Renal cortical epithelial cell (primary cell): ENCODE measurements at places on chromosomes 1 and 21. TPM values are rescaled to one million over a fixed set of nuclear protein-coding genes. Genes with fewer than 3 reads are reported as not detected.

Gene CRP
- total RNA-seq, result not detected in 2 replicates

Gene CYP4A22
- not detected in 2 replicates for total RNA-seq

Gene TDRD10
- total RNA-seq, result 0.10 TPM in 1 of 2 replicates, not detected in the other

Gene CCDC181
- total RNA-seq, result 3.8 and 6.0 TPM in 2 replicates

Gene CHI3L2
- total RNA-seq, result 1.6 and 3.0 TPM in 2 replicates

Gene ADAMTS4
- total RNA-seq, result under 0.01 and 0.35 TPM in 2 replicates

Gene RPTN
- total RNA-seq, result 0.10 TPM in 1 of 2 replicates, not detected in the other

Gene SYT2
- total RNA-seq, result 0.05 TPM in 1 of 2 replicates, not detected in the other

Gene COL16A1
- 14.5 and 14.8 TPM in 2 replicates for total RNA-seq

Gene HIVEP3
- 3.3 and 3.6 TPM in 2 replicates for total RNA-seq

Gene DNAJC8
- total RNA-seq, result 70.0 and 71.1 TPM in 2 replicates

GRCh38 chr1:170734412-170735175, 70.7 kb downstream of the PRRX1 start:
- DNase-seq, result no peak

GRCh38 chr1:51534447-51534846, 15.4 kb upstream of the EPS15 start:
- DNase-seq, result no peak

- peak; percentile 62 for DNase-seq
Observed at GRCh38 chr1:59292562-59292961, 4.3 kb upstream of the FGGY start.

- no peak for DNase-seq
Observed at GRCh38 chr1:94142583-94142982, 21.6 kb upstream of the ABCA4 start.

DNA sequence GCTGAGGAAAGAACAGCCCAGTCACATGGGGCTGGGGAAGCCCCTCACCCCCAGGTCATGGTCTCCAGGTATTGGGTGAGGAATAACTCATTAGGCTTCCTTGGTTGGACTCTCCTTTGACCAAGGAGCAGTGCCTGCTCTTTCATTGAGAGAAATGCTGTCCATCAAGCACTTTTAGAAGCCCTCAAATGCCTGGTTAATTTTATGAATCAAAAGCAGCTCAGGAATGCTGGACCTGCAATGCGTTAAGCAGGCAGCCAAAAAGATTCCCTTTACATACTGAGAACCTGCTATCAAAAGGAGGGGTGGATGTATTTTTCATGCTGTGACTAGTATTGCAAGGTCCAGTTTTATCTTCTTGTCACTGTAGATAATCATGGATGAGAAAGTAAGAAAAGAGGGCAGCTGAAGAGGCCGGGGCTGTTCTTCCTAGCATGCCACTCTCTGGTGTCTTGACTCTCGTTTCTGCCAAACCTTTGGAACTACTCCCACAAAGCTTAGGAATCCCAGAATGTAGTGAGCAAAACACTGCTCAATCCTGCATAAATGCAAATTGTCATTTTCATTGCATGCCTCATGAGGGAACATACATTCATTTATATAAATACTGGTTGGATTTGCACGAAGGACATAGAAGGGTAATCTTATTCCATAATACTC, 2.1 kb upstream of the CD58 start:
- no peak for DNase-seq

- DNase-seq, result peak; percentile 99
Observed at GRCh38 chr1:244163861-244164510, 112.9 kb downstream of the ZBTB18 start.

- no peak for DNase-seq
Observed at GRCh38 chr1:205636732-205637131, 4.9 kb upstream of the ELK4 start.

DNA sequence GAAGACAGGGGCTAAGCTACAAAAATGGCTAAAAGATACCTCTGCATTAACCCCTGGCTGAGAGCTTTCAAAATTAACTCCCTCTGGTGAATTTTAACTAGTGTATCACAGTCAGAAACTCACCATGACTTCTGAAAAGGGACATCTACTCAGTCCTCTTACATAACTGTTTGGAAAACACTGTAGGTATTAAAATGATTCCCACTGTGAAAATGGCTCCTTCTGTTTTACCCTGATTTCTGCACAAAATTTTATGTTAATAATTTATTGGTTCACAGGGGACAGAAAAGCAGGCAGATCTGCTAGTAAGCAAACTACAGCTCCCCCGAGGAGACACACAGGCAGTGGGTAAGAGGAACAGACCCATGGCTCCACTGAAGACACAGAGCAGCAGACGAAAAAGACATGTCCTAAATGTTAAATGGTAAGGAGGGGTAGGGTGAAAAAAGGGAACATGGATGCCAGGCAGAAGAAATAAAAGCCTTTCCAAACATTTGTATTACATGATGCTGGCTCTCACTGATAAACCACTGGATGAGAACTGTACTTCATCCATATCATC, 111.7 kb downstream of the SLC45A1 start:
- DNase-seq, result no peak

GRCh38 chr21:35578831-35579471, 481.4 kb downstream of the SETD4 start:
- peak; percentile 62 for DNase-seq

DNA sequence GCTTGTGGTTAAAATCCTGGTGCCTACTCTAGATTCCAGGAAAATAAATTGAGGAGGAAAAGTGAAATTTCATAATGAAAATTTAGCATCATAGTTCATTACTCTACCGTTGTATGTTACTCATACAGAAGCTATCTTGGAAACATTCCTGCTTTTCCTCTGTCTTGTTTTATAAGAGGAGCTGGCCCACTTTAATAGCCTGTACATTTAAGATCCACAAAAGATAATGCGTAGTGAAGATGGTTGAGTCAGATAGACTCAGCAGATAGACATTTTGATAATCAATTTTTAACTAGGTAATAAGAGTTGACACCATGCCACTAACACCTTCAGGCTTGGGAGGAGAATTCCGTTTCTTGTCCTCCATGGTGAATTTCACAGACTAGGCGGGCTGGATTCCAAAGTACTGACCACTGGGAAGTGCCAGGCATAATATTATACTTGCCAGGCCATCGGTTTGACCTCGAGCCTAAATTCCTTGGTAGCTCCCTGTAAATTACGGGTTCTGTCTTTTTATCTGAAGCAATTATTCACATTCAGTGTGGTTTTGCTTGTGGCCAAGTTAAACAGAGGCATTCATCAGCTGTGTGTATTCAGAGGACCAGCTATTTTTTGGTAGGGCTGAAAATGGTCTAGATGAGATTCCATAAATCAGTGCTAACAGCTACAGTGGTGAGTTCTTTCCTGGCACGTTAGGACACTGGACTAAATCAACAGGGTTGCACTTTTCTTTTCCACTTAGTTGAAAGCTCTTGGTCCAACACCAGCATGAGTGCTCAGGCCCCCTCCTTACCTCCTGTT, 111.9 kb upstream of the KAZN start:
- peak; percentile 88 for DNase-seq

- DNase-seq, result peak; percentile 95
Observed at GRCh38 chr1:225817611-225818061, 7.7 kb downstream of the EPHX1 start.

- DNase-seq, result peak; percentile 33
Observed at GRCh38 chr1:231386466-231386865, 35.6 kb downstream of the EGLN1 start.

GRCh38 chr1:239426821-239427475, 40.6 kb downstream of the CHRM3 start:
- no peak for DNase-seq

- no peak for DNase-seq
Observed at GRCh38 chr1:165187031-165188009, 169.2 kb downstream of the LMX1A start.

GRCh38 chr1:43534256-43534655, 3.6 kb downstream of the PTPRF start:
- DNase-seq, result no peak

DNA sequence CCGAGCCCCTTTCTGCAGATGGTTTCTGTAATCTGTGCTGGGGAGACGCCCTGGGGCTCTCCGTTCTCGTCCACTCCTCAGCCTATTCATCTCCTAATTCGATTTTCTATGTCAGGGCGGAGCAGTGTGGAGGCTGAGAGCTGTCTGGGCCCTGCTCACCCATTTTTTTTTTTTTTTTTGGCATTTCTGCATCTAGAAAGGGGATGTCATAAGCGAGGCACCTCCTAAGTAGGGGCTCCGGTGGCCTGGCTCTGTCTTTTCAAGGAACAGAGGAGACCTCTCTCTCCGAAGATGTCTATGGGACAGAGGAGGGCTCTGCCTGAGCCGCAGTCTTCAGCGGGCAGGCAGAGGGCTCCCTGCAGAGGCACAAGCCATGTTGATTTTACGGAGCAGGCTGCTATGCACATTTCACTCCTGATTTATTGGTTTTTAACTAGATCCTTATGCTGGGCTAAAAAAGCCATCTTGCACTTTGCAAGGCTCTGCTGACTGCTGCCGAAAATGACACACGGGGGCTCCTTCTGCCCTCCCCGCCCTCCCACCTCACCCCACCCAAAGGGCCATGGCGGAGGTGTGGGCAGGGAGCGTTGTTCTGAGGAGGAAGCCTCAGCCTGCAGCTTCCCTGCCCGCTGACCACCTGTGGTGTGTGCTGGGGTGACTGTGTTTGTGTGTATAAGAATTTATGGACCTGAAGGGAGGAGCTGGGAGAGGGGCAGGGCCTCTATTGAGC, 71.0 kb downstream of the FOXD2 start:
- DNase-seq, result no peak

DNA sequence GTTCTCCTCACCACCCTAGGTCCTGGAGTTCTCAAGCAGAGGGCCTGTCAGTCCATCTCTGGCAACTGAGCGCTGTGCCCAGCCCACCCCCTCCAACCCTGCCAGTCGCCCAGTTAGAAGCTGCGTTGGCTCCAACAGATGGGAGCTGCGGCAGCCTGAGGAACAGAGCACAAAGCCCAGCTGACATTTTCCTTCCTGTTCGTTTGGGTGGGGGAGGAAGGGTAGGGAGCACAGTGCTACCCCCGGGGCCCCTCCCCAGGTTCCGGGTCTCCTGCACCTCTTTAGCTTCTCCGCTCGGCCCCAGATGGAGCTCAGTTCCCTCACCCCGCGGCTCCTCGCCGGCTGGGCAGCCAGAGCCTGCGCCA, 1.4 kb downstream of the LRRN2 start:
- DNase-seq, result no peak

GRCh38 chr1:82464362-82465001, 663.7 kb downstream of the ADGRL2 start:
- peak; percentile 59 for DNase-seq

DNA sequence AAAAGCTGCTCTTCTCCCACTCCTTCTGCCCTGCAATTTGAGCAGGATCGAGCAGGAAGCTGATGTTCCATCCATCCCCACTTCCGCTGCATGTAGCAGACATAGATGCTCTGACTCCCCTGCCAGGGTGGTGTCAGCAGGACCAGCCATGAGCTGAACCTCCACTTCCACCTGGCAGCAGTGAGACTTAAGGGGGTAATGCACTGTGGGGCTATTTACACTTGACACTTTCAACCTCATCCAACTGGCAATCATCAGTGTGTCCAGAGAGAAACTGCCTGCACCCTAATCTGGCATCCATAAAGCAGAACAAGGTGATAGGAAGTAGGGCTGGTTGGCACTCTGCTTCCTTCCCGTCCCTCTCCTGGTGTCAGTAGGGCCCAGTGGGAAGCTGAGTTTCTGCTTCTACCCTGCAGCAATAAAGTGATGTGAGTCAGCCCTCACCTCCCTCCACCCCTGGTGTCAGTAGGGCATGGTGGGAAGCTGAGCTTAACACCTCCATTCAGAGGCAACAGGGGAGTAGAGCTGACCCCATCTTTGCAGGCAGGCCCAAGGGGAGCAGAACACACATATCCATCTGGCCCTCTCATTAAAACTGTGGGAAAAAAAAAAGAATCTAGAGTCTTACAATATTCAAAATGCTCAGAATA, 272.3 kb downstream of the PTPRU start:
- no peak for DNase-seq

- DNase-seq, result no peak
Observed at GRCh38 chr1:77925956-77926355, 37.5 kb downstream of the NEXN start.

DNA sequence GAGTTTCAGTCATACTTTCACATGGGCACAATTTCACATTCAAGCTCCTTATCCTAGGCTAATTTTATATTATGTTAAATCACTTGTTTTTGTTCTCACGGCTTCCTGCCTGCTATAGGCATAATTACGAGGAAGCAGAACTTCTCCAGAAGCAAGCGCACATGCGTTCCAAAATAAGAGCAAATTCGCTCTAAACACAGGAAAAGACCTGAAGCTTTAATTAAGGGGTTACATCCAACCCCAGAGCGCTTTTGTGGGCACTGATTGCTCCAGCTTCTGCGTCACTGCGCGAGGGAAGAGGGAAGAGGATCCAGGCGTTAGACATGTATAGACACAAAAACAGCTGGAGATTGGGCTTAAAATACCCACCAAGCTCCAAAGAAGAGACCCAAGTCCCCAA, at the start of gene CORT:
Gene CORT (plus strand): TSS at position 281 of the 400 bp plus-strand sequence. CDS start 193 bp downstream, outside the sequence.
- no peak for DNase-seq

GRCh38 chr1:231933711-231934626, 307.4 kb downstream of the DISC1 start:
- DNase-seq, result no peak

- DNase-seq, result peak; percentile 58
Observed at GRCh38 chr1:189206617-189207016, 1271.0 kb downstream of the BRINP3 start.

- peak; percentile 84 for DNase-seq
Observed at GRCh38 chr1:218656301-218657037, 311.3 kb downstream of the TGFB2 start.

DNA sequence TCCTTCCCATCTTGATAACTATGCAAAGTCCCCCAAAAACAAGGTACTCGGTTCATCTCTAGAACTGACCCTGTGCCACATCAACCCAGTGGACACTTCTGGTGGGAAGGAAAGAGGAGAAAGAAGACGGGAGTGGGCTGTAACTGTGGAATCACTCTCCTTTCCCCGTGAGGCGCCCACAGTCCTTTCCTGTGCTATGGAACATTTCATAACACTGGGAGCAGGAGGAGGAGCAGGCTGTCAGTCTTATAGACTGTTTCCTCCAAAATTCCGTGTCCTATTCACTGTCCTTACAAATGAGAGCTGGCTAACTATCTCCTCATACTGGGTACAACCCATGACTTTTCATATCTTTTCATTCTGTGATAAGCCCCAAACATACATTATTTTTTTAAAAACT, 40.7 kb downstream of the PLEKHA6 start:
- no peak for DNase-seq

- DNase-seq, result no peak
Observed at GRCh38 chr21:22200378-22201092, 1202.3 kb downstream of the NCAM2 start.

GRCh38 chr1:180854001-180854400, 58.7 kb upstream of the KIAA1614 start:
- no peak for DNase-seq

- DNase-seq, result no peak
Observed at GRCh38 chr1:227560393-227561173, 2.8 kb upstream of the ZNF678 start.

DNA sequence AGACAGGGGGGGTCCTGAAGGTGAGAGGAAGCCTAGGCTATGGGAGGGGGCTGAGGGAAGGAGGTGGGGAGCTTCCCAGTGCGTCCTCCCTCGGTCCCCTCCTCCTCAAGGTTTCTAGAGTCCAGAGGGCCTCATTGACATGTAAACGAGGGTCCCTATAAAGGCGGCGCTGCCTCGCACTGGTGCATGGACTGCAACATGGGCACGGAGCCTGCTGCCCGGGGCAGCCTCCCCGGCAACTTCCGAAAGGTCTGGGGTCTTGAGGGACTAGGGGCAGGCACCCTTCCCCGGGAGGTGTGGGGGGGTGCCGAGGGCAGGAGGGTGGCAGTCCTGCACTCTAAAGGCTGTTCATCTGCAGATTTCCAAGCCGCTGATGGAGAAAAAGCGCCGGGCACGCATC, at the start of gene HES3:
Gene HES3 (plus strand): TSS at position 187 of the 400 bp plus-strand sequence. CDS start 187 bp downstream, at position 374.
- DNase-seq, result no peak

GRCh38 chr1:55346586-55346985, 131.4 kb upstream of the USP24 start:
- no peak for DNase-seq
